ENCODE measurements at places on chromosomes 7 and 10.
A peak's percentile ranks its signal among the peaks of the same experiment; 100 is the strongest.

DNA sequence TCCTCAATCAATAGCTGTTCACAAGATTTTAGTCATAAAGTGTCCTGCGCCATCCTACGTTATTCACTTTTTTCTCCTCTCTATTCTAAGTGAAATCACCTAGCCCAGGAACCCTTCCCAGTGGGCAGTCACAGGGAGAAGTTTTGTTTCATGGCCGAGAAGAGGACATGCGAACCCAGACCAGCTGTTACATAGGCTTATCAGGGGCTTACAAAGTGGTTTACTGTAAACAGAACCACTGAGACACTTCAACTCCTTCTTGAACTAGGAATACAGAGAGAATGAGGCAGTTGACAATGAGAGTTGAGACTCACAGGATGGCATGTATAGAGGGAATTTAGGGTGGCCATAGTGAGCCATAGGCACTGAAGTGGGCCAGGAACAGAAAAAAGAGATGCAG, 246.9 kb upstream of the GLI3 start:
- no peak for DNase-seq

- no peak for DNase-seq
Measured at GRCh38 chr7:37220664-37221063, 228.0 kb downstream of the ELMO1 start.

- DNase-seq: no peak
Measured at GRCh38 chr7:106954840-106955239, 89.7 kb upstream of the PRKAR2B start.

DNA sequence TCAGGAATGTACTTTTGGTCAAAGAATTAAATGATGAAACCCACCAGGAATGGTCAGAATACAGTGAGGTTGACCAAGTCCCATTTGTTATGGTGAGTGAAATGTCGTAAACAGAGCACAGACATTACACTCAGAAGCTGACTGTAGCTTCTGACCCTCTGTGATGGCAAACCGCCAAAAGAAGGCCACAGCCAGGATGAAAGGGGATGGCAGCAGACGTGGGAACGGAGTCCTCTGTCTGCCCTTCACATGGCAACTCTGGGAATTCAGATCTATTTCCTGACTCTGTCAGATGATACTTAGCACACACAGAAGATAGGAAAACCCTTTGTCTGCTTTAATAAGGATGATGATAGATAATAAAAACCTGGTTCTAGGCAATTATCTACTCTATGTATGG, 757.1 kb downstream of the SORCS3 start:
- DNase-seq: no peak

GRCh38 chr7:37545619-37546534, 97.2 kb upstream of the ELMO1 start:
- DNase-seq: no peak

DNA sequence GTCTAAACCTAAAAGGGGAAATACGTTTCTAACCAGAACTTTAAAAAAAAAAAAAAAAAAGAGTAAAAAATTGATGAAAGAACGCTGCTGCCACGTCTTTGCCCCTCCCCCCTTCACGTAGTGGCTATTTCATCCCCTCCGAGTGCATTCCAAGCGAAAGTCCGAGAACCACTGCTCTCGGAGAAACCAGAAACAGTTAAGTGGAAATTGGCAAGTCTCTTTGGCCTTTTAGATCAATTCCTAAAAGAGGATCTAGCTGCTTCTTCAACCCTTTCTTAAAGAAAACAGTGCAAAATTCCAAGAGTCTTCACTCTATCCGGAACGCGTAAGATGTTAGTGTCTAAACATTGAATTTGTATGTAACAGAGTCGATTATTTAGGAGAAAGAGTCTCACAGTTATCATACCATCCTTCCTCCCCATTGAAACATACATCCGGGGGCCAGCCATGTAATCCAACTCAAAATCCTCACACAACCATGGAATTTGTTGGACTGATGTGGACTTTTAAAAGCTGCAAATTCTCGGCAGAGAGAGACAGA, 1.1 kb downstream of the P4HA1 start:
- DNase-seq: no peak

DNA sequence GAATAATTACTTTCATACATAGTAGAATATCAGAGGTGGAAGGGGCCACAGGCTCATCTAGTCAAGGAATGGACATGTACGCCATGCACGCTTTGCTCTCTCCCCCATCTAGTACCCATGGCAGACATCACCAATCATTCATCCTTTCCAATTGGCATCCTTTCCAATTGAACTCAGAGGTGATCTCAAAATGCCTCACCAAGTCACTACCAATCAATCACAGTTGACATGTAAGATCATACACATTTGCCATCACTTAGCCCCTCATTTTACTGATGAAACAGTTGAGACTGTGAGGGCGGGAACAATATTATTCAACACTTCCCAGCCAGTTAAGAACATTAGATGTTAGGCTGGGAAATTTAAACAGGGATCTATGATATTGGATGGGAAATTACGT, 308.4 kb downstream of the FGFR2 start:
- DNase-seq: no peak

- DNase-seq: no peak
Measured at GRCh38 chr10:17626656-17627055, 9.5 kb upstream of the HACD1 start.

- no peak for DNase-seq
Measured at GRCh38 chr7:36391436-36392198, 2.0 kb downstream of the ANLN start.

GRCh38 chr10:839550-840205, 91.8 kb downstream of the LARP4B start:
- no peak for DNase-seq

- DNase-seq: no peak
Measured at GRCh38 chr7:132002343-132002968, 446.0 kb upstream of the PODXL start.

DNA sequence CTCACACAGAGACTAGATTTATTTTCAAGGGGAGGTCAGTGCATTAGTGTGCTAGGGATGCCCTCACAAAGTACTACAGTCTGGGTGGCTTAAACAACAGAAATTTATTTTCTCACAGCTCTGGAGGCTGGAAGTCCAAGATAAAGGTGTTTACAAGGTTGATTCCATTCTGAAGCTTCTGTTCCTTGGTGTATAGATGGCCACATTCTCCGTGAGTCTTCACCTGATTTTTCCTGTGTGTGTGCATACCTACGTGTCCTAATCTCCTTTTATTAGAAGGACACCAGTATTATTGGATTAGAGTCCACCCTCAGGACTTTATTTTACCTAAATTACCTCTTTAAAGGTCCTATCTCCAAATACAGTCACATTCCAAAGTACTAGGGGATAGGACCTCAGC, 91.7 kb upstream of the FRMD4A start:
- no peak for DNase-seq

DNA sequence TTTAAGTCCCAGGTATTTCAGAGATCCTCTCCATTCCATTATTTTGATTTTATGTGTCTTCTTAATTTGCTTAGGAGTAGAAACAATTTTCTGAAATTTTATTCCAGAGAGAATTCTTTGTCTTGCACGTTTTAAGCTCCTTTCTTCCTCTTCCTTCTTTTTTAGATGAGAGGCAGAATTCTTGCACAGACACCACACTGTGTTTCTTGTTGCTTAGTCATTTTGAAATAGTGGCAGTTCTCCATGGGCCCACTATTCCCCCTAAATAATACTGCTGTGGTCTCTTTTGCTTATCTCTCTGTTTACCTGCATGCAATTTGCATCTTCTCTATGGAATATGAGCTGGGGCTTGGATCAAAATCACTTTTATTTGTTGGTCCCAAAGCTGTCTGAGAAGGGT, 54.3 kb upstream of the WAC start:
- no peak for DNase-seq

GRCh38 chr10:36351159-36351558, 709.1 kb upstream of the FZD8 start:
- DNase-seq: no peak

GRCh38 chr7:138077809-138078208, 1.6 kb downstream of the AKR1D1 start:
- no peak for DNase-seq

- DNase-seq: no peak
Measured at GRCh38 chr7:16951483-16952080, 69.8 kb upstream of the AGR3 start.

DNA sequence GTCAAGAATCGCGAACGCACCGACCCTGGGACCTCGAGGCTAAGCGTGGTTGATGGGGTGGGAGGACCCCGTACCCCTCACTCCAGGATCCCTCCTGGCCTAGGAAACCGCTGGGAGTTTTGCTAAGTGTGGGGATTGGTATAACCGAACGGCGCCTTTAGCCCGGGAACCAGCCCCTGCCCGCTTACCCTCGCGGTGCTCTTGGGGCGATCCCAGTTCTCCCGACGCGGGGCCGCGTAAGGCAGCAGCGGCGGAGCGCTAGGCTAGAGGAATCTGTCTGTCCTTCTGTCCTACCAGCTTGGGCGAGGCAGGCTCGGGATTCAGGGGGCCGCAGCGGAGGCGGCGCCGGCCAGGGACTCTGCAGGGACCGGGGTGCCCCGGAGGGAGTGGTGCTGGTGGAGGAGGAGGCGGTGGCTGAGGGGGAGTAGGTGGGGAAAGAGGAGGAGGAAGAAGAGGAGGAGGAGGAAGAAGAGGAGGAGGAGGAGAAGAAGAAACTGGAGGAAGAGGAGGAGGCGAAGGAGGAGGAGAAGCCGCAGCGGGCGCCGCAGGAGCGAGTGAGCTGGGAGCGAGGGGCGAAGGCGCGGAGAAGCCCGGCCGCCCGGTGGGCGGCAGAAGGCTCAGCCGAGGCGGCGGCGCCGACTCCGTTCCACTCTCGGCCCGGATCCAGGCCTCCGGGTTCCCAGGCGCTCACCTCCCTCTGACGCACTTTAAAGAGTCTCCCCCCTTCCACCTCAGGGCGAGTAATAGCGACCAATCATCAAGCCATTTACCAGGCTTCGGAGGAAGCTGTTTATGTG, 439 bp upstream of the EMX2 start:
- DNase-seq: no peak

GRCh38 chr7:50206453-50207250, 97.9 kb upstream of the IKZF1 start:
- DNase-seq: no peak

GRCh38 chr7:94633014-94633341, 23.0 kb downstream of the SGCE start:
- DNase-seq: no peak

GRCh38 chr10:18822156-18822555, 162.9 kb downstream of the ARL5B start:
- DNase-seq: peak; percentile 31

- DNase-seq: no peak
Measured at GRCh38 chr7:153475239-153475638, 577.0 kb upstream of the DPP6 start.

- no peak for DNase-seq
Measured at GRCh38 chr10:12333380-12334185, 15.8 kb upstream of the CAMK1D start.

DNA sequence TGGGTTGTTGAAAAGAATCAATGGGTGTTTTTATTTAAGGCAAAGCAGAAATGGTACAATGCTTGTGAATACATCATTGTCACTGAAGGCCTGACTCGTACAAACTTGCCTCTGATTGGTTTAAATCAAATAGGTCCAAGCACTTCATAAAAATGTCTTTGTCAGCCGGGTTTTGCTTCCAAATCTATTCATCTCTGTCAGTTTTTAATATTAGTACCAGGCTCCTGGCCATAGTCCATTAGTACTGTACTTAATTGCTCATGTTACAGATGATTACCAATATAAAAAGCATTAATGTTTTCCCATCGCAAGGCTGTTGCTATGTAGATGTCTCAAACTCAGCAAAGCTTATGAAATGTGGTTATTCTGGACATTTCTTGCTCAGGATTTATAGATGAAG, 171.9 kb downstream of the ARID5B start:
- no peak for DNase-seq

GRCh38 chr7:37248396-37248861, 200.2 kb downstream of the ELMO1 start:
- DNase-seq: peak; percentile 90

GRCh38 chr10:95395947-95396449, 105.2 kb upstream of the PDLIM1 start:
- DNase-seq: no peak

DNA sequence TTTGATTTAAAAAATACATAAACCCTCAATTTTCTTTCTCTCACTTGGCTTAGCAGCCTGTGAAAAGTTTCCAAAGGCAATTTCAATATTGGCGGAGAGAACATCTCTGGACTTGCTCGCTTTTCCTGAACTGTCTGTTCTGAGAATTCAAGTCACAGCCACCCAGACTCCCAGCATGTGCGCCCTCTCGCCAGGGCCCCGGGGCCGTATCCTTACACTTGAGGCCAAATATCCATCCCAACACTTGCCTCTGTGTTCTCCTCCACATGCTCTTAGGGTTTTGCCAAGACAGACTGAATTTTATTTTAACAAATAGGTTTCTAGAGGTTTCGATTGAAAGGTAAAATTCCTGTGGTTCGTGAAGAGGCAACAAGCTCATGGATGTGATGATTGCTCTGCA, 111.5 kb upstream of the GPR26 start:
- DNase-seq: no peak

DNA sequence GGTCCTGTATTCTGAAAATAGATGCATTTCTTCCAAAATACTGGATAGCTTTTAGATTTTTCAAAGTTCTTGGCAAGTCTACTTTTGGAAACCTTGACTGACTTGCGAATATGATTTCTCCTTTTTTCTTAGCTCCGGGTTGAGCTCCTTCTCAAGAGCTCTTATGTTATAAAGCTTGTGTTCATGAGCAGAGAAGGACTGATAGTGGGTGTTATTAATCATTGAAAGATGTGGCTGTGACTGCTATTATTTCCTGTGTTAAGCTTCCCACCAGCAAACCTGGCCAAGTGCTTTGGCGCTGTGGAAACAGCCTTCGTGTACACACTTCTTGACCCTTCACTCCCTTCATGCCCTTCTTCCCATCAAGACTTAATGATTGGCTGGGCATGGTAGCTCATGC, 98.2 kb downstream of the KIAA1217 start:
- no peak for DNase-seq
